ENCODE measurements at places on chromosomes 3 and 15.

DNA sequence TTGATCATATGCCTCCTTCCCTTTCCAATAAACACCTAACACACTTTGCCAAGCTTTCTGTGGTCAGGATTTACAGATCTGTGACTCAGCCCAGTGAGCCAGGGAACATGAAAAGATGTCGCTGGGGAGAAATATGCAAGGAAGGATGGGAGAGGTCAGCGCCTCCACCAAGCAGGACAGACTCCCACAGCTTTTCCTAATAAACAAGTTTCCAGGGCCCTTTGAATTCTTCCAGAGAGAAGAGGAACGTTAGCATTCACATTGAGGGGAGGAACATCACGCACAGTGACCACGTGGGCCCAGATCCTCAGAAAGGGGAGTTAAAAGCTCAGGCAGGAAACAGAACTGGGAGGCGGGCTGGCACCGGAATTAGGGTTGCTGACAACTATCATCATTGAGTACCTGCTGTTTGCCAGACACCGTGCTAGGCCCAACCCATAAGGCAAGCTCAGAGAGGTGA is 33.3 kb upstream of the MRPS22 start:
- no peak for DNase-seq

DNA sequence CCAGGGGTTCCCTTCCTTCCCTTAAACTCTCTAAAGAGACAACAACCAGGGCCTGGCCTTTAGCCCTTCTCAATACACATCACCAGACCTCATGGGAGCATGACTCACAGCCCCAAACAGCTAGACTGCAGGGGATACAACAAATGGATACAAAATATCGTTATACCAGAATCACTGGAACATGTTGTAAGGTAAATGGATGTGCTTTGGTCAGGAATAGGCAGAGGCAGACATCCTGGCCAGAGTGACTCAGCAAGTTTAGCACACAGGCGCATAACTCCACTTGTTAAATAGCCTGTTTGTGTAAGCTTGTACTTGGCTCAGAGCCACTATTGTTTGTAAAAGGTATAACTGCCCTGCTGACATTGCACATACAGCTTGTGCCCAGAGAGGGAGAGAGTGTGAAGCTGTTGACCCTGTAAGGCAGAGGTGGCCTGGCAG is 18.3 kb downstream of the TMED3 start:
- no peak for DNase-seq

DNA sequence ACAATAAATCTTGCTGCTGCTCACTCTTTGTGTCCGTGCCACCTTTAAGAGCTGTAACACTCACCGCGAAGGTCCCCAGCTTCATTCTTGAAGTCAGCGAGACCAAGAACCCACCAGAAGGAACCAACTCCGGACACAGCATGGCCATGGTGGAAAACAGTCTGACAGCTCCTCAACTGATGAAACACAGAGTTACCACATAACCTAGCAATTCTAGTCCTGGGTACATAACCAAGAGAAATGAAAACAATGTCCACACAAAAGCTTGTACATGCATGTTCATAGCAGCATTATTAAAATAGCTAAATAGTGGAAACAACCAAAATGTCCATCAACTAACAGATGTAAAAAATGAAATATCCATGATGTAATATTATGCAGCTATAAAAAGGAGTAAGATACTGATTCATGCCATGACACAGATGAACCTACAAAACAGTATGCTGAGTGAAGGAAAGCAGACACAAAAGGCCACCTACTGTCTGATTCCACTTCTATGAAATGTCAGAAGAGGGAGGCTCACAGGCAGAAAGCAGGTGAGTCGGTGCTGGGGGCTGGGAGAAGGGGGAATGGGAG is 36.8 kb downstream of the VGLL4 start:
- no peak for DNase-seq

- no peak for DNase-seq
Observed at GRCh38 chr3:71260782-71261181, 322.7 kb downstream of the FOXP1 start.

- DNase-seq = no peak
Observed at GRCh38 chr15:35842631-35843030, 296.7 kb upstream of the DPH6 start.

GRCh38 chr15:90680371-90680935 is 36.7 kb upstream of the BLM start:
- DNase-seq = no peak

Data from stimulated activated CD4-positive, alpha-beta T cell treated with anti-CD3 and anti-CD28 coated beads, TNF-alpha, amount 100 ng/mL, for 24 hours (primary cell).